ENCODE measurements at places on chromosomes 2 and 18.

GRCh38 chr2:108385411-108386071 is 7.8 kb downstream of the SULT1C4 start:
- no peak for DNase-seq

DNA sequence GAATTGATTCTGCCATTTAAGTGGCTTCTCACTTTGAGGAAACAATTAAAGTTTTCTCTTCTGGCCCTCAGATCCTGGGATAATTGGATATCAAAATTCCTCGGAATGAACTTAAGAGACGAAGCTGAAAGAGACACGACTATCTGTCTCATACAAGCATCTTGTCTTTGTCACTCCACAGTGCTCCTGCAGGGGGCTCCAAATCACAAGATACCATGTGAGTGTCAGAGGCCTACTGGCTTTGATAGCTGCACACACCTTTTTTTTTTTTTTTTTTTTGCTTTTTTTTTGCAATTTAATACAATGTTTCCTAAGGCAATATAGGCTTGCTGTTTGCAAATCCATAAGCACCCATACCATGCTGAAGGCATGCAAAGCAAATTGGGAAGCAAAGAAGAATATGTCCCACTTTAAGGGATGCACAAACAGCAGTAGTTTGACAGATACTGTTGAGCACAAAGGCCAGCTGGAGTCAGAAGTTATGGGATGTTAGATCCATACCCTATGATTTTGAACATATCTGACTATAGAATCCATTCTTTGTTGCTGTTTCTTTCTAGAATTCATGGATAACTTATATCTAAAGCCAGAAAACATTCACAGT is 109.0 kb upstream of the CBLN2 start:
- DNase-seq, result peak; percentile 56

- DNase-seq, result no peak
These were observed 27.1 kb upstream of the ZNF516 start for GRCh38 chr18:76522122-76522503.

DNA sequence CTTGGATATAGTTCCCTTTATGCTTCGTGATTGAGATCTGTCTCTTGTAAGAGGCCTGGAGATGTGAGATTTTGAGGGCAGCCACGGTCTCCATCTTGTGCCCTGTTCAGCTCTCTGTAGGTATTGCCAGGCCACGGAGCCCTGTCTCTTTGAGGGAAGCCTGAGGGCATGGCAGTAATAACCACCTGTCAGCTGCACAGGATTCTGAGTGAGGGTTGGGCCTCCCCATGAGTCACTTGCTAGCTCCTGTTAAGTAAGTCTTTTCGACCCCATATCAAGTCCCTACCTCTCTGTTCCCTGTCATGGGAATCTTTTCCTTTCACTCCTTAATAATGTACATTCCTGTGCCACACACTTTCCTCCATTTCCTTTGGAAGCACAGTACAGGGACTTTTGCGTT is 20.4 kb downstream of the LYPD6B start:
- DNase-seq, result no peak

DNA sequence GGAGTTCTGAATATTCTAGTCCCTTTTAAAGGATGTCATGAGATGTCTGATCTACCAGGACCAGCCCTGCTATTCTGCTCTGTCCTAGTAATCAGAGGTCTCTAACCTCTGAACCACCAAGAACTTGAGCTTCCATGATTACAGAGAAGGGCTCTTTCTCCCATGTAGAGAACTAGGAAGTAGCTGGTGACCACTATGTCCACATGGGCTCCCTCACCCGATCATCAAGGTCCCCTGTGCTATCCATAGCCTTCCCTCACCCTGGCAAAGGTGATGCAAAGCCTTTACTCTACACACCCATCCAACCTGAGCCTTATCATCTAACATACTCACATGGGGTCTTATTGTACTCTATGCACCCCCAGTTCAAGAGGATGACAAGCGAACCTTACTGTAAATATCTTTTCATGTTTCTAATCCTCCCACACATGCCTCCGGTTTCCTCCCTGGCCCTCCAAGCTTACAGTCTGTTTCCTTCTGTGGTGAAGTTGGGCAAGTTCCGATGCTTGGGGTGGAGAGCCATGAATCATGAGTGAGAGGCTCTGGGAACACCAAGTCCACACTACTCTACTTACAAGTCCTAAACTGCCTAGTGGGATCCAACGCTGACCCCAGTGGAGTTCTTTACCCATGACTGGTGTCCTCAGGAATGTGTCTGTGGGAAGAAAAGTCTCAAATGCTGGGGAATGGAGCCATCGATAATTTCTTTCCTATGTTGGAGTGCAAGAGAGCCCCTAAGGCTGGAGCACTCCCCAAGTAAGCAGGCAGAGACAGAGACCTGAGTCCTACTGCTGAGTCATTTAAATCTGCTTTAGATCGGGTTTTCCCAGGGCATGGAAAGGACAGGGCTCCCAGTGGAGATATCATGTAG is 73.3 kb upstream of the KLF7 start:
- DNase-seq, result peak; percentile 20

DNA sequence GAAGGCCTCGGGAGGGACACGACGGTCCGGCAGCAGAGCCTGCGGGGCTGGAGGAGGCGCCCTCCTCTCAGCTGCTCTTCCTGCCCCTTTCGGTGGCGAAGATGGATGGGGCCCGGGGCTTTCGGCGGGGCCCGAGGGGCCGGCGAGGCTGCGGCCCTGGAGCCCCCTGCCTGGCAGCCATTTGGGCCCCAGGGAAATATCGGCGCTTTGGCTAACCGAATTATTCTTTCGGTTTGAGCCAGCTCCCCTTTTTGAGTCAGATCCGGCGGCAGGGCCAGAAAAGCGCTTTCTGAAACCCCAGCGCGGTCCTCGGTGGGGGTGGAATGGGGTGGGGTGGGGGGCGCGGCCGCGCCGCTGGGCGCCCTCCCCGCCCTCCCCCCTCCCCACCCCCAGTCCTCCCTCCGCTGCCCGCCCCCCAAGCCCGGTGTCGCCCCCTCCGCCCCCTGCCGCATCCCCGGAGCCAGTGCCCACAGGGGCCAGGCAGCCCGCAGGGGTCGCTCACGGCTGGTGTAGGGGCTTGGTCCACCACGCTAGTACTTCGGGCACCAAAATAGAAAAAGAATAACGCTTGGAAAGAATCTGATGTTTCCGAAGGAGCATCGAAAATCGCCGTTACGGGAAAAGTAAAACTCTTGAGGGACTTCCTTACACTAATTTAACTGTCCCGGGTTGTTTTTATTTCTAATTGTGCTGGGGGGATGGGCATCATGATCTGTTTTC is 9.1 kb upstream of the ARID5A start:
- peak; percentile 73 for DNase-seq

DNA sequence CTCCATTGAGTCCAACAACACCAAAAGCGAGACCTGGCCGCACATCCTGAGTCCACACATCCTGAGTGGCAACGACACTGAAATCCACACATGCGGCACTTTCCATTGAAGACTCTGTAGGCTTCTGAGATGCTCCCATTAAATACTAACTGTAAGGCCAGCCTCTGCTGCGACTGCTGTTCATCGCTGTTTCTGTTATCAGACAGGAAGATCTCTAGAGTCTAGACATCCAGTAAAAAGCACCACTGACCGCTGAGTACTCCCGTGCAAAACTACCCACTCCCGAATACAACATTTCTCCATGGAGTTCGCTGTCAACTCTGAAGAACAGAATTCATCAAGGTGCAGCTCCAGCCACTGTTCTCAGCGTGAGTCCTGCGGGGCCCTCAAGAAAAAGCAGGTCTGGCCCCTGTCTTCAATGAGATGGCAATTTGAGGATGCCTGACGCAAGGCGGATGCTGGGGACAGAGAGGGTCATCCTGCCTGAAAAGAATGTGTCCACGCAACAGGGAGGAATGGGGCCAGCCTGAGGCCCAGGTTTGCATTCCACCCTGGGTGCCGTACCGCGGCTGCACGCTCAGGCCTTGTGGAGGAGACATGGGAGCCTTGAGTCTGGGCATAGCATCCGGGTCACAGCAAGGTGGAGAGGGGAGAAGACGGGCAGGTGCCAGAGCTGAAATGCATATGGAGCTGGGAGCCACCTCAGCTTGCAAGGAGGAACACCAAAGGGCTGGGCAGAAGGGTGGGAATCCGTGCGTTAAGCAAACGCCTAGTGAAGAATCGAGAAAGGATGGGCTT is 61.9 kb downstream of the ZNF516 start:
- no peak for DNase-seq

- no peak for DNase-seq
These were observed 300.5 kb downstream of the SUCLG1 start for GRCh38 chr2:84158605-84159004.

DNA sequence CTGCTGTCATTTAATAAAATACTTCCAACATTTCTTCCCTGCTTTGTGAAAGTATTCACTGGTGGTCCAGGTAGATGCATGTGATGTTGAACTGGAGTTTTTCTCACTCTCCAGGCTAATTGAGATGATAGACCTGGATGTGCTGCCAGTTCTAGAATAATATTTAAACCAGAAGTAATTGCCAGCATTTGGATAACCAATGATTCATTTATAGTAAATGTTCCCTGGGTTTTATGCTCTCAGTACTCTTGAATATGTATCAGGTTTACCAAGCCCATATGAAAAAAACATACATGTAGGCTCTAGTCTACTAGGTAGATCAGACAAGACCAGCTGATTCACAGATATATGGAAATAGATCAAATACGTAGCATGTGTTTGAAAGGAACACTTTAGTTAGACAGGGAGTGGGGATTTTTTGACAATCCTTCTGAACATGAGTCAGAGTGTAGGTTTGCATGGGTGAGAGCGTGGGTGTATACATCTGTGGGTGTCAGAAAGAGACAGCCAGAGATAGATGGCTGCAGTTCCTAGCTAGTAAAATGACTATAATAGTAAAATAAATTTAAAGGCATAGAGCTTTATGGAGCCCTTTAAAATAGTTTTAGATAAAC is 115.1 kb downstream of the NAB1 start:
- no peak for DNase-seq

DNA sequence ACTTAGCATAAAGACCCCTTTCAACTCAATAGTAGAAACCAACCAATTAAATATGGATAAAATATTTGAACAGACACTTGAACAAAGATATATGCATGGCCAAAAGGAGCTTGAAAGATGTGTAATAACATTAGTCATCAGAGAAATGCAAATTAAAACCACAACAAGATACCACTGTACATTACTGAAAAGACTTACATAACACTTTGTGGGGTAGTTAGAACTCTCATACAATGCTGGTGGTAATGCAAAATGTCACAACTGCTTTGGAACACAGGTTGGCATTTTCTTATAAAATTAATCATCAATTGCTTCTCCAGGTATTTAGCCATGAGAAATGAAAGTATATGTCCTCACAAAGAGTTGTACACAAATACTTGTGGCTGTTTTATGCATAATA is 60.7 kb downstream of the TTC27 start:
- no peak for DNase-seq

- DNase-seq, result no peak
These were observed 500.1 kb upstream of the LRATD1 start for GRCh38 chr2:14132386-14132785.

DNA sequence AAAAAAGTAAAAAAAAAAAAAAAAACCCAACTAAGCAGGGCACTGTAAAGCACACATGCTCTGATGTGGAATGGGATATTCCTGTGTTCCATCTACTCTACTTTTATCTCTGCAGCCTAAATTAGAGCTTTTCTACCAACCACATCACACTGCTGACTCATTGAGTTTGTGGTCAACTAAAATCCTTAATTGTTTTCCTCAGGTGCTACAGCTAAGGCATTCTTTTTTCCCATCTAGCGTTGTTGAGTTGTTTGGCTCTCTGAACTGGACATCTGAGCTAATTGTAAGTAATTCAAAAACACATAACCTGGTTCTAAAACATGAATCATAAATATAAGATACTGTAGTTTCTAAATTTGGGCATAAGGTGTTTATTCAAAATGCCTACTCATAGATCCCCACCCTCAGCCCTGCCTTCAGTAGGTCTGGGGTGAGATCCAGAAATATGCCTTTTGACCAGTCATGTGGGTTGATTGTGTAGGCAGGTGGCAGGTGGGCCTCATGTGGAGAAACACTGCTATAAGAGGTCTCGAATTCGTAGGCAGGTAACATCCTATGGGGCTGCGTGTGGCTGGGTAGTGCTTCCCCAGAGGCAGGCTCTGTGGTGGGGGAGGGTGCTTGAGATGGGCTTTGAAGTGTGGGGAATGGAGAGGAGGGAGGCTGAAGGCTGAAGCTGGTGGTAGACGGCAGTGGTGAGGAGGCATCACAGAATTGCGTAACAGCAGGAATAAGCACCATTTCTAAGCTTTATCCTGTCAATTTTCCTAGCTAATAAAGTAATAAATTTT is 27.2 kb downstream of the ANKRD29 start:
- DNase-seq, result no peak

DNA sequence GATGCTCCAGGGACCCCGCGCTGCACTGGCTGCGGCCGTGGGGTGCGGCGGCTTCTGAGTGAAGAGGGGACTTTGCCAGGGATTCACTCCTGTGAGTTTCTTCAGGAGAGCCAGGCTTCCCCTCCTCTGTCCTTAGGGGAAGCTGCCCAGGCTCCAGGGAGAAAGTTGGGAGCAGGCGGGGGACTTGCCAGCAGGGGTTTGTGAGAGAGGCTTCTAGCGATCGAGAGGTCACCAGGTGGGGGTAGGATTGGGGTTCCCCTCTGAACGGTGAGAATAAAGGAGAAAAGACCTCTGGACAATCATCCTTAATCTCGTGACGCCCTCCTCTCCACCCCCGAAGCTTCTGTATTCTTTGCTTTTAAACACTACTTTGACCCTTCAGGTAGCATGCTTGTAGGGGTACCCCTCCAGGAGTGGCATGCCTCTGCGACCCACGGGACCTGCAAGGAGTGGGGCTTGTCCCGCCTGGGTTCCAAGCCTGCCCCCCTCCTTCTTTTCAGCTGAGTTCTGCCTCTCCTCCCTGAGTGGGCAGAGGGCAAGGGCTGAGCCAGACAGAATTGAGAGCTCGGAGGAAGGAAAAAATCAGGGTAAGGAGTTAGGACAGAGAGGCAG is 601 bp downstream of the PROKR1 start:
- DNase-seq, result no peak

DNA sequence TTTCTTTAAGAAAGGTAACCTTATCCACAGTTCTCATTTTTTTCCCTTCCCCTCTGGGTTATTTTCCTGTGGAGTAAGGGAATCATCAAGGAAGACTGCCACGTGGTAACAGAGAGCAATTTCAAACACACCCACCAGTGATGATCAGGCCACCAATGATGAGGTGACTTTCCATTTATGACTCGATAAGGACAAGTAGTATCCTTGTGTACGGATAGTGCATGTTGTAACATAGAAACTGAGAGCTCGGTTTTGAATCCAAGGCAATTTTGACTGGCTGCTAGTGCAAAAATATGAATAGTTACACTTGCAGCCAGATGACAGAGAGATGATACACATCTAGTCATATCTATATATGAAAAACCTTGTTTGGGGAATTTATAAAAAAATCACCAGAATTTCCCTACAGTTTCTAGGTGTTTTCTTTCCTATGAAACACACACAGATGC is 143.6 kb upstream of the TCF4 start:
- DNase-seq, result no peak

- DNase-seq, result no peak
These were observed 542.2 kb downstream of the XIRP2 start for GRCh38 chr2:167430447-167430846.

GRCh38 chr2:235030936-235031335 is 79.1 kb downstream of the SH3BP4 start:
- DNase-seq, result no peak

DNA sequence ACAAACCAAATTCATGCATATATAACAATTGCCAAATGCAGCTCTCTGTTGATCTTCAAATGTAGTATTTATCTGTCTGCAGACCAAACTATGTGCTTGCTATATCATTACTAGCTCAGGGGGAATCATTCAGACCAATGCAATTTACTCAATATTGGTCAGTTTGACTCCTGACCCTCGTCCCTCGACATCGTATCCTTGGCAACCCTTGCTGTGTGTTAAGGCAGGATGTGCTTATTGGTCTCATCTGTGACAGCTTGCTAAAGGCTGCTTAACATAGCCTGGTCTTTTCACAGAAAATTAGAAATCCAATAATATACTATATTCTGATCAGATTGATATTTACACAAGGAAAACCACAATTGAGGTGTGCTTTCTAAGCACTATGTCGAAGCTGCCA is 747.1 kb downstream of the GALR1 start:
- DNase-seq, result no peak

Measured in activated CD4-positive, alpha-beta T cell treated with anti-CD3 and anti-CD28 coated beads, Interleukin-2, amount 10 ng/mL, durations not matched to agents 7 days and 5 days (primary cell).